CD8-positive, alpha-beta memory T cell (primary cell): ENCODE measurements at places on chromosomes 3 and 15.

DNA sequence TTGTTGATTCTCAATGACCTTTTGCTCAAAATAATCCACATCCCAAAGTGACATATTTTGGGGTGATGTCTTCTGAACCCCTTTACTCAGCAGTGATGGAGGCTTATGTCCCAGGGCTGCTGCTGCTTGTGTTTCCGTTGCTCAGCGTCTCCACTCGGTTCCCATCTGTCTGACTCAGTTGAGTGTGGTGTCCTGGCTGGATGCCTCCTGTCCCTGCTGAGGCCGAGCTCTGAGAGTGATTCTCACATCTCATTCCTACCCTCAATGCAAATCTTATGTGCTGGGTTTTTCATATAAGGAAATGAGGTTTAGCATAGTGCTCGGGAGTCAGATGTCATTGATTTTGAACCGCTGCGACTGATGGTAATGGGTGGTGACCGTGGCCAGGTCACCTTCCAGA lies 247.4 kb downstream of the GABRG3 start:
- no peak for DNase-seq

DNA sequence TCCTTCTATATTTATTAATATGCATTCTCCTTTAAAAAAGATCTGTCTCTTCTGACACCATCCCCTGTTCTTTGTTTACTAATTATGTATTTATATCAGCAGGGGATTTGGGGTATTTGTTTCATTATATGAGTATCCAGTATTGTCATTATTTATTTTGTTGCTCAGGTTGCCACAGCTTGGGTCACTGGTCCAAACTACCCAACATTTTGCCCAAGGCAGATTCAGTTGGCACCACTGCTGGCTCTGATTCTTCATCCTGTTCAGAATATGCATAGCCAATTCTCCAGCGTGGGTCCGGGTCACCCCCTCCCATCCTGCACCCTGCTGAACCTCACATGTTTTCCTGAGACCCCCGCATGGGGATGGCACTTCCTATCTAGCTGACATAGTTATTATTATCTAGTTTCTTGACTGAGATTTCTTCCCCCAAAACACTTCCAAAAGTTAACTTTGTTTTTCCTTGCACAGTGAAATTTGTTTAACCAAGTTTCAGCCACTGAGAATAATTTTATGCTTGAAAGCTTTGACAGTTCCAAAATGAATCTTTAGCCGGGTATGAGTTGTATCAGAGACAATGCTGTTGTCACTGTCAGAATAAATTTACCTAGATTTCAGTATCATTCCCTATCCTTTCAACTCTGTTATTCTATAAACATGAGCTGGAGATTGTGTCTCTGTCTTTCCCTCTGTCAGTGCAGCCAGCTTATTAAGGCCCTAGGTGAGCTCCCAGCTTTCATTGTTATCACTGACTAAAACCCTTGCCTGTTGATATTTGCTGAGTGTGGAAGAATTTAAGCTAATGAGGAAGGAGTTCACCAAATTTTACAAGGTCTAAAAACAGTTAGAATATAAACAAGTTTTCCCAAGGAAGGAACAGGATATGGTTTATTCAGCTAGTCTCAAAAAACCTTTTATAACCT lies 70.3 kb downstream of the TGFBR2 start:
- DNase-seq: no peak

GRCh38 chr3:30311781-30312180 lies 294.6 kb upstream of the TGFBR2 start:
- no peak for DNase-seq

DNA sequence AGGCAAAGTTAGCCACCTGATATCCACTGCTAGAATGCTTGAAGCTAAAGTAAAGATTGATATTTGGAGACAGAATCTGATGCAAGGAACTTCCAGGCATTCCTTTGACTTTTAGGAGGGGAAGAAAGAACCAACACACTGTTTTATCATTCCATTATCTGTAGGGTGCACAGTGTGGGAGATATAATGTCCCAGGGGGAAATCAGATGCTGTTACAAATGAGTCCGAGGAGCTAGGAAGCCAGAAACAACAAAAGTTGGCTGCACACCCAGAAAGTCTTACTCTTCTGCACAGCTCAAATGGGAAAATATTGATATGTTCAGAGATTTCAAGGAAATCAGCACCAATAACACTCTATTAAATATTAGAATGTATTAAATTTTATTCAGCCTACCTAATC lies 113.6 kb upstream of the ROBO1 start:
- no peak for DNase-seq

- no peak for DNase-seq
Measured at GRCh38 chr3:66661628-66662027, 160.8 kb upstream of the LRIG1 start.

GRCh38 chr3:3133500-3133899 lies 6.8 kb downstream of the TRNT1 start:
- no peak for DNase-seq

GRCh38 chr3:14358426-14359211 lies 43.8 kb upstream of the SLC6A6 start:
- no peak for DNase-seq

GRCh38 chr15:62740141-62741004 lies 302.2 kb upstream of the TPM1 start:
- DNase-seq: no peak

- DNase-seq: peak; percentile 5
Measured at GRCh38 chr15:67240235-67241131, 14.0 kb downstream of the AAGAB start.

DNA sequence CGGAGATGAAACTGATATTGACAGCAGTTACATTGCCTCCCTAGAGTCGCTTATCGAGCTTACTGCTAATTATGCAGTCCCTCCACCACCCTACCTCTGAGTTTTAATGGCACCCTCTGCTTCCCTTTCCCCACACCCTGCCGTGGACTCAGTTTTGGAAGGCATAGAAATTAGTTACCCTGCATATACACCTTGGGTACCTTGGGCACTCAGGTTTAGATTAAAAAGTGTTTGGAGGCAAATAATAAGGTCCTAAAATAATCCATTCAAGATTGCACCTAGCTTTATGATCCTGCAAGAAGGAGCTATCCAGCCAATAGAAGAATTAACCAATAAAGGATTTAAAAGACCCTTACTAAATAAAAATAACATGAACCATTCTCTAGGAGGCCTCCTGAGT lies 117.8 kb upstream of the AGBL1 start:
- no peak for DNase-seq

- DNase-seq: no peak
Measured at GRCh38 chr15:72968531-72968922, 83.7 kb upstream of the NEO1 start.

GRCh38 chr3:149968216-149968615 lies 2.5 kb downstream of the PFN2 start:
- DNase-seq: no peak

DNA sequence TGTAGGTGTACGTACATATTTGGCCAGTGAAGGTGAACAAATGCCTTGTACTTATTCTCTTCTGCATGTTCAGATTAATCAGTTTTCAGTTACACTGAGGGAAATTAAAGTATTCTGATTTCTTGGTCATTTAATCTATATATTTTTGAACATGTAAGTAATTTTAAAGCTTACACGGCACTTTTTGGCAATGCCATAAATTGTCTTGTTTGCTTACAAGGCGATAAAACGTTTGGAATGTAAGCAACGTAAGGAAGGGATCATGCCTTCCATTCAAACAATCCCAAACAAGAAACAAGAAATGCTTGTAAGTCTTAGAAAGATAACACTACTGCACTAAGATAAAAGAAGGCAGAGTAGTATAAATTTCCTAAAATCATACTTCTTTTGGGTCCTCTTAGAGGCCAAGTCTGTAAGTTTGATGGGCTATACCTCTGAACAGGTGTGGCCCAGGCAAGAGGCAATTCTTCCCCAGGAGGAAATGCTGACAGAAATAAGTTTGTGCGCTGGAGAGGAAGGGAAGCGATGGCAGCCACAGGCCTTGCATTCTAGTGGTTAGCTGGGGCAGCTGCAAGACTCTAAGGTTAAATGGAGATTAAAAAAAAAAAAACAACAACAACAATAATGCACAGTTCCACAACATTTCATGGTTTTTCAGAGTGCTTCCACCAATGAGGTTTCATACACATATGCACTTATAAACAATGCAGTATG lies 73.8 kb downstream of the GOLIM4 start:
- no peak for DNase-seq

- no peak for DNase-seq
Measured at GRCh38 chr15:85008474-85009260, 27.0 kb downstream of the PDE8A start.

- no peak for DNase-seq
Measured at GRCh38 chr3:20462226-20462625, 276.2 kb upstream of the SGO1 start.

- no peak for DNase-seq
Measured at GRCh38 chr3:11769704-11770476, 76.8 kb downstream of the TAMM41 start.

DNA sequence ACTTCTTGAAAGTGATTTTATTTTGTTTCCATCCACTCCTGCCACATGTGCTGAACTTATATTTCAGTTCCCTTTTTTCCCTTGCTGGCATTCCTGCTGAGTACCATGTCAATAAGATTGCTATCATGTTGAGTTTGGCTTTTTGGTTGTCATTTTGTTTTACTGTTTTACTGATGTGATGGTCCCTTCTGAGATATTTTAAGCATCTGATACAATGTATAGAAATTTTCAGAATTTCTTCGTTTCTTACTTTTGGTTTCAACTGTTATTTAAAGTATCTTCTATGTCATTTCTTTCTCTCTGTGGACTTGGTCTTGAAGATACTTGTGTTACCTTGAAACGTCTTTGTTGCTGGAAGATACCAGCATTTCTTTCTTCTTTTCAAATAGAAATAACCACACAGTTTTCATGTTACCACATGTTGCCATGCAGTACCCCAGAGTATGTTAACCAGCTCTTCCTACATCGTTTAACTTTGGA lies 14.1 kb downstream of the SIDT1 start:
- no peak for DNase-seq

GRCh38 chr15:39438799-39439592 lies 141.9 kb upstream of the THBS1 start:
- no peak for DNase-seq

- DNase-seq: no peak
Measured at GRCh38 chr3:60182697-60183096, 1068.6 kb downstream of the FHIT start.

DNA sequence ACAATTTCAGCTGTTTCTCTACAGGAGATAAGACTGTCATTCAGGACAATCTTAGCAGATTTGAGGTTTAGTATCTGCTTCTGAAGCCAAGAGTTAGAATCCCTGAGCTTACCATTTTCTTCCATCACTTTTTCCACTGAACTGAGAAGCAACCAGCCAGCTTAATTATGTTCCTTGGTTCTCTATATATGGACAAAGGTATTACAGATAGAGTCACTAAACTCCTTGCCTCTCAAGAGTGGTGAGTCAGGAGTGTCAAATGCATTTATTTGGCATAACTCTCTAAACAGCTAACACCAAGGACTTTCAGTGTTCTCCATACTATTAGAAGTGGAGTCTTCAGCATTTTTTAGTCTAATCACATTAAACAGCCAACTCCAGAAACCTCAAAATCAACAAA lies 239.3 kb downstream of the ALCAM start:
- DNase-seq: no peak

DNA sequence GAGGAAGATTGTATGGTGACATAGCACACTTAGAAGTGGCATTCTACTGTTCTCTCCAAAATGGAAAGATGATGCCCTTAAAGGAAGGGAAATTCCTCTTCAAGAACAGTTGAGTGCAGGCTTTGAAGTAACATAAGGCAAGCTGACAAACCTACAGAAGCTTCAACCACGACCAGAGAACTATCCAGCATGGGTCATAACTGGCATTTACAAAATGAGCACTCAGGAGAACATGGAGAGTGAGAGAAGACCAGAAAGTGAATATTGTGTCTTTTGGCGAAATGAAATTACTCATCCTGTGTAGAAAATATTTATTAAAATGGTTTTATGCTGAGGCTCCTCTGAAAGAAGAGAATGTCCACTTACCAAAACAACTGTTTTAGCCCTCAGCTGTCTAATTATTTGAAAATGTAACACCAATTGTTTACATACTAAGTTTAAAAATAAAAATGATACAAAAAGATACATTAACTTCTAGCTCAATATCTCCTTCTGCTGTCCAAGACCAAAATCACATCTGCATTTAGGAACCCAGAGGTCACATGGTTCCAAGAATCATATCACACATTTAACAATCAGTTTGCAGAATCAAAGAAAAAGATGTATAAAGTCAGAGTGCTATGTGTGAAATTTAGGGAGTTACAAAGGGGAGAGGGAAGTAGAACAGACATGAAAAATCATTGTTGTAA lies 216.9 kb downstream of the ATP8B4 start:
- no peak for DNase-seq

DNA sequence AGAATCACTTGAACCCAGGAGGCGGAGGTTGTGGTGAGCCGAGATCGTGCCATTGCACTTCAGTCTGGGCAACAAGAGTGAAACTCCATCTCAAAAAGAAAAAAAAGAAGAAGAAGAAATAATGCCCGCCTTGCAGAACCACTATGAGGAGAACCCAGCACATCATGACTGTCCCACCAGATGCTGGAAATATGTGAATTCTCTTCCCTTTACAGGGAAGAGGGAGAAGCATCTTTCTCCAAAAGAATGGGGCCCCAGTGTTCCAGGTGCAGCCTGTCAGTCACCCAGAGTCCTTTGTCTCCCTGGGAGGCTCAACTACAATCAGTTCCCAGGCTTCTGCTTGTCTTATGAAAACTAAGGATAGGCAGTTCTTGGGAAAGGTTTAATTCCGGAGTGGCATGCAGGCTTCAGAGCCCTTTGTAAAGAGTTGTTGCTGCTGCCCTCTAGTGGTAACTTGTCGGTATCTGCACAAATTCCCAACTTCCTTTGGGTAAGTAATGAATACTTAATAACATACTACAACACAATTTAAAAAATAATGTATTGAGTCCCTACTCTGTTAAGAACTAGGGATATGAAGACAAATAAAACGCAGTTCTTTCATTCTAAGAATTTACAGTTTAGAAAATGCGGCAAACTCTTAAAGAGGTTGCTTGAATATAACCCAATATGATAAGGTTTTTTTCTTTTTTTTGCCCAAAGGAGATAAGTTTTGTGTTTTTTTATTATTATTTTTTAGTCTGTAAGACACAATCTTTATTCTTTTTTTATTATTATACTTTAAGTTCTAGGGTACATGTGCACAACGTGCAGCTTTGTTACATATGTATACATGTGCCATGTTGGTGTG lies 18.6 kb upstream of the TICRR start:
- peak; percentile 57 for DNase-seq

DNA sequence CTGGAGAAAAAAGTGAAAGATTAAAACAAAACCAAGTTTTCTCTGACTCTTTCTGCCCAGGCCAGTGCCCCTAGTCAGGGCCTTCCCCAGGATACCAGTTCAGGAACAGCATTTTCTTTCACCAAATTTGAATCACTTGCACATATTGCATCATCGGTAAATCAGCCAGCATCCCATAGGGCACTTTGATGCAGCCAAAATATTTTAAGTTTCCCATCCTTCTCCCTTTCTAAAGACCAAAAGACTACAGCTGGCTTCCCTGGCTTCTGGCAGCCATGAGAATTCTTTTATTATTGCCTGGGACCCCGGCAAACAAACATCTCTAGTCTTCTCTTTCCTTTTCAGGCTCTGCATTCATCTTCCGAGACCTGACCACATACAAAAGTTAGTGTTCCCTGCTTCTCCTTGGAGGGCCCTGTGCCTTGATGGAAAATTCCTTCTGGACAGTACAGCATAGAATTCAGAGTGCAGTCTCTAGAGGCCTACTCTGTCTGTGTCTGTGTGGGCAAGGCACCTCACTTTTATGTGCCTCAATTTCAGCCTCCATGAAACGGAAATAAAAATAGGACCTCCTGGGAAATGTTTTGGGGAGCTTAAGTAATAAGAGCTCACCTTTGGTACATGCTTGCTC lies 348.0 kb downstream of the VPS13C start:
- DNase-seq: no peak

- no peak for DNase-seq
Measured at GRCh38 chr3:23913182-23913581, 3.6 kb downstream of the NKIRAS1 start.

GRCh38 chr15:93019090-93019489 lies 69.9 kb downstream of the RGMA start:
- no peak for DNase-seq
